ENCODE measurements at places on chromosomes 7 and 10.

- no peak for DNase-seq
Measured at GRCh38 chr10:131650169-131650705, 250.6 kb upstream of the PPP2R2D start.

DNA sequence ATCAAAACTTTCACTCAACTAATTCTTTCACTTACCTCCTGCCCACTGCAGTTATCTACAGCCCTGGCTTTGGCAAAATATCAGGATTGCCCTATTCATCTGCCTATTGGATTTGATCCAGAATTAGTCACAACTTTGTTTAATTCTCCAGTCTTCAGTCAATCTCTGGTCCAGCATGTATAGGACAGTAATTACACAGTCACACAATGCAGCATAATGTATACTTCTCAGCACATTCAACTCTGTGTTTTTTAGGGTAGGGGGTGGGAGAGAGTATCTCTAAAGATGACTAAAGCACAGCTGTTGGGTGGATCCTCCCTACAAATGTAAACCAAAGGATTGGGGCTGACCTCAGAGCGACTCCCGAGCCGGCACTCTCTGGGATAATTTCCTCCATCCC is 17.7 kb upstream of the NRP1 start:
- no peak for DNase-seq

DNA sequence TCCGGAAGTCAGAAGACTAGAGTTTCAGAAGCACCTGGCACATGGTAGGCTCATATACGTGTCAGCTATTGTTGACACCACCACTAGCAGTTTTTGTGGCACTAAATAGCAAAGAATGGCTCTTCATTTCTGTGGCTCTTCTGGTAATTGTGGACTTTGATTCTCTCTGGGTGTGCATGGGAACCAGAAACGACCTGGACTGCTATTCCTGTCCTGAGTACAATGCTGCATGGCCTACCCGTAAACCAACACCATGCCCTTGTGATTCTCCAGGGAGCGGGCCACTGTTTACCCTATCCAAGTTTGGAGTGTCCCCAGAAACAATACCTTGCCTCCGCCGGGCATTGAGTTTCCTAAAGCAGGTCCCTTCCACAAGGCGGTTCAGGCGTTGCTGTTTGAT is 162.9 kb upstream of the AOAH start:
- DNase-seq: no peak

GRCh38 chr7:70408477-70408876 is 723.5 kb upstream of the GALNT17 start:
- DNase-seq: no peak
